ENCODE measurements at places on chromosomes 2 and 18.
A peak's percentile ranks its signal among the peaks of the same experiment; 100 is the strongest.

GRCh38 chr2:159186462-159186861 lies 100.0 kb downstream of the WDSUB1 start:
- no peak for DNase-seq

DNA sequence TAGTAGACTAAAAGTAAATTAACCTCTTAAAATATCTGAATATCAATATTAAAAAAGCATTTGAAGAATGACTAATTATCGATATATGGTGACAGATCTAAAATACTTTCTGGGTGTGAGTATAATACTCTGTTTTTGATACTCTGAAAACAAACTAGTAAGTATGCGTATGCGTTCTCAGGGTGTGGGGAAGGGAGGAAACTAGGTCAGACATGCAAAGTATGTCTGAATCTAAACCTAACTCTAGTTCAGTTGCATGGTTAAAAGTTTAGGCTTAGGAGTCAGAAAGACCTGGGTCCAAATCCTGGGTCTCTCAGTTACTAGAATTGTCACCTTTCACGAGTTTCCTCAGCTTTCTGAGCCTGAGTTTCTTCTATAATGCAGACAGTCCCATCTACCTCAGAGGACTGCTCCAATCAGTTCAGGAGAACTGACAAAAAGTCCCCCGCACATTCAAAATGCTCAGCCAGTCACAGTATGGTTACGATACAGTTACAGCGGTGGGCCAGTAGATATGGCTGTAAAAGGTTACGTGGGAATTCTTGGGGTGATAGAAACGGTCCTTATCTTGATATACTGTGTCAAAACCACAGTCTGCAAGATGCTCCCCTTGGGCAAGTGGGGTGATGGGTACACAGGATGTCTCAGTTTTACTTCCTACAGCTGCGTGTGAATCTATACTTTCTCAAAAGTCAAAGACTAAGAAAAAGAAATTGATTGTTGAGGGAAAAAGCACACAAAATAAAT lies 29.2 kb downstream of the UNC50 start:
- peak; percentile 58 for DNase-seq

- DNase-seq, result no peak
These were observed 61.3 kb upstream of the SH3RF3 start for GRCh38 chr2:109067631-109068125.

DNA sequence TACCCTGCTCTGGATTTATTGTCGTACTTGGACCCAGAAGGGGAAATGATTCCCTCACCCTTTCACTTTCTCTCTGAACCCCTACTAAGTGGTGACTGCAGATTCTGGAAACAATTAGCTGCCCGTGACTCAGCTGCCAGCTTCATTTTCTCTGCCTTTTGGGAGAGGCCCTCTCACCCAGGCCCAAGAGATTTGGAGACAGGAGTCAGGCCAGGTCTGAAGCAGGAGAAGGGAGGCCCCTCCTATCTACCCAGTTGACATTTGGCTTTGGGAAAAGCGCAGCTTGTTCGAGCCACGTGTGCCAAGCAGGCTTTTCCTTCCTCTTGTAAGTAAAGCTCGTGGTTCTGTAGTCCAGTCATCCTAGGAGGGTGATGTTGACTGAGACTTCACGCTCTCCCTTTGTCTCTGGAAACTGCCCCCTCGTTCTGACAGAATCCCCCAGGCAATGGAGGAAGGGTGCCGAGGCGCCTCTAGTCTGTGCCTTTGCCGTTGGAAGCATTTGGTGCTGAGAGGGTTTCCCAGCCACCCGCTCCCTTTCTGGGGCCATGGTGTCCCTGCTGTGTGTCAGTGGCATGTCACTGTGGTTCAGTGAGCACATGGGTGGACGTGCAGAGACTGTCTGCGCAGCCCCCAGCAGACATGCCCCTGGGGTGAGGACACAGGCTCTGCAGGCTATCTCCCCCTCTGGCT lies 8.6 kb downstream of the OXER1 start:
- no peak for DNase-seq

DNA sequence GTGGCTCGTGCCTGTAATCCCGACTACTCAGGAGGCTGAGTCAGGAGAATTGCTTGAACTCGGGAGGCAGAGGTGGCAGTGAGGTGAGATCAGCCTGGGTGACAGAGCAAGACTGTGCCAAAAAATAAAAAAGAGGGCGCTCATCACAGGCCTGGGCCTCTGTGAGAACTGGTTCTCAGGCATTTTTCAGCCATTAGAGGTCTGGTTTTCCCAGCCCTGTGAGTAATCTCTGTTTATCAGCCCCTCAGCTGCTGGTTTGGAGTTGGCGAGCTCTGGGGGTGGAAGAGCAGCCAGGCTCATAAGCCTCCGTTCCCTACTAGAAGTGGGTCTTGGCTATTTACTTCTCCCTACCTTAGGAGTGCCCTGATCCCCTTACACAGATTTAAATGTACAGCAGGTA lies 53.1 kb downstream of the CHRNA1 start:
- no peak for DNase-seq

- DNase-seq, result no peak
These were observed 190.4 kb downstream of the RIT2 start for GRCh38 chr18:42925036-42925435.

DNA sequence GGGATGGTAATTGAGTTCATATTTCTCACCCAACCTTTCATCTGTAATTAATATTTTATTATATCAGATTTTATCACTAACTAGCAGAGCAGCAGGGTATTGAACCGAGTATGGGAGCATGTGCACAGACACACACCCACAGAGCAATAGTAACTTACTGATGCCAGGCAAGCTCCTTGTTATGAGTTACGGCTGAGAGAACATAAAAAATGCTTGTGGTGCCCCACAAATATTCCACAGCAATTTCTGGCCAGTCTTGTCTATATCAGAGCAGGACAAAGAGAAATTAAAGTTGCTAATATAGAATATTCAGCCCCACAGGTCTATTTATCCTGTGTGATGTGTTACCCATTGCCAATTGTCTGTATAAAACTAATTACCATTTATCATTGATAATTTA lies 501.8 kb upstream of the RAB12 start:
- no peak for DNase-seq

DNA sequence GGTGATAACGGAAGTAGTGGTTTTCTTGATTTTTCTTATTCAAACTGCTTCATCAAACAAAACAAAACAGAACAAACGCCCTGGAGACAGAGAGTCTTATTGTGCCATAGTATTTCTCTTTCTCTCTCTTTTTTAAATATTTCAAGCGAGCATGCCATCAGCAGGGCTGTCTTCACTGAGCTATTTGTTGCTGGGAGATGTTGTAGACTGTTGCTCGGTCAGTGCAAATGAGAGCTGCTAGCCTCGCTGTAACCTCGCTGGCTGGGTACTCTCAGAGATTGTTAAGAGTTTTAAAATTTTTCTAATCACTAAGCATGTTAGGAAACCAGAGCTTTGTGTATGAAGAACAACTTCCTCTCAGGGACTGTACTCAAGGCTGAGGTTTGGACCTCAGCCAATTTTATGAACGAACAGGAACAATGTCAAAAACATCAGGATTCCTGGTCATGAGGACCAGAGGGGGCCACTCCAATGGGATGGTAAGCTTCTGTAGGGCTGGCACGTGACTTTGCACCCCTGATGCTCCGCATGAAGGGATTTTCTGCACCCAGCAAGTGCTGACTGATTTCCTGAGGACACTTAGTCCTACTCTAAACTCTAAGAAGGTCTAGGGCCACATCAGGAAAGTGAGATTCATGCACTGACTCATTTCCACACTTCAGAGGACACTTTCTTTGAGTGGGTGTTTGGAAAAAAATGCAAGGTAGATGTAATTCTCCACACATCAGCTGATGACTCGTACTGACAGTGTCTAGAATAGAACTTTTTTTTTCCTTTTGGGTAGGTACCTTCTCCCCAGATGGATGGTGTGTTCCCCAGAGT lies 59.8 kb upstream of the IL1R1 start:
- peak; percentile 43 for DNase-seq
